ENCODE measurements at places on chromosomes 6 and 20. TPM values are rescaled to one million over a fixed set of nuclear protein-coding genes. Genes with fewer than 3 reads are reported as not detected.

VGLL2 gene
- 28.2 TPM for total RNA-seq

FKBP5 gene
- total RNA-seq: 6.0 TPM

DNA sequence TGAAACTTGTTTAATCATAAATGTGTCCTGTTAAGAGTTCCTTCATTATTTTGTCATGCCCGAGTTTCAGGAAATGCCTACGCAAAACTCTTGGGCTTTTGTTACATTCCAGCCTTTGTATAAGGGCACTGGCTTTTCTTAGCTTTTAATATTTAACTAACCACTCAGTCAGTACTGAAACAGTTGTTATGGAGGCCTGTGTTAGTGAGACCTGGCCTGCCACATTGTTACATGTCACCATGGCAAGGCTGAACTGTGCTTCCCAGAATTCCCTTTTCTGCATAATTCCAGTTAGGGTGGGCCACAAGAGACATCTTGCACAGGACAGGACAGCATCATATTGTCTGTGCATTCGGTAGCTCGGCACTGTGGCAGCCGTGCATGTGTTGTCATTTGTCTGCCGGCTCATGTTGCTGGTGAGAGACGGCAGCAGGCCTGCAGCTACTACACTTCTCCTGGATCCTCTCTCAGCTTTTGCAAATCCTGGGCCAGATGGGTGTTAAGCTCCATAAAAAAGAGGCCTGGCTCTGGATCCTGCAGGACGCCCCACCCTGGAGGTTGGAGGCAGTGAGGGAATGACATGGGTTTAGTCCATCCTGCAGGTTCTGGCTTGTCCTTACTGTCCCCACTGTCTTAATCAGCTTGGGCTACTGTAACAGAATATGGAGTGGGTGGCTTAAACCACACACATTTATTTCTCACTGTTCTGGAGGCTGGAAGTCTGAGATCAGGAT is 128.8 kb upstream of the DTNBP1 start:
- DNase-seq: peak; percentile 82

DNA sequence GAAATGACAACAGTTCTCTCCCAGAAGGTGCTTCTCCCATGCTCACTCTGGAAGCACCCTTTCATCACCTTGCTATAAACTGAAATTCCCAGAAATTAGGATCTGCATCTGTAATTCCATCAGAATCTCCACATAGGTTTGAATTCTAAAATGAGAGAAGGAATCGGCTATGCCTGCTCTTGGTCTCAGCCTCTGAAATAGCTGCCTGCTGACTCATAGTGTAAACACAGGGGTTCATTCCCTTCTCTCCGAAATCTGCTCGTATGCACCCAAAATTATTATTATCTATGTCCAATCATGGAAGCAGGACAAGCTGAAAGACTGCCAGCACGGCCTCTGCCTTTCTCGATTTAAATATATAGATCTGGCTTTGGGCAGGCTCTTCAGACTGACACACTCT is 74.6 kb upstream of the TAB2 start:
- DNase-seq: no peak

DNA sequence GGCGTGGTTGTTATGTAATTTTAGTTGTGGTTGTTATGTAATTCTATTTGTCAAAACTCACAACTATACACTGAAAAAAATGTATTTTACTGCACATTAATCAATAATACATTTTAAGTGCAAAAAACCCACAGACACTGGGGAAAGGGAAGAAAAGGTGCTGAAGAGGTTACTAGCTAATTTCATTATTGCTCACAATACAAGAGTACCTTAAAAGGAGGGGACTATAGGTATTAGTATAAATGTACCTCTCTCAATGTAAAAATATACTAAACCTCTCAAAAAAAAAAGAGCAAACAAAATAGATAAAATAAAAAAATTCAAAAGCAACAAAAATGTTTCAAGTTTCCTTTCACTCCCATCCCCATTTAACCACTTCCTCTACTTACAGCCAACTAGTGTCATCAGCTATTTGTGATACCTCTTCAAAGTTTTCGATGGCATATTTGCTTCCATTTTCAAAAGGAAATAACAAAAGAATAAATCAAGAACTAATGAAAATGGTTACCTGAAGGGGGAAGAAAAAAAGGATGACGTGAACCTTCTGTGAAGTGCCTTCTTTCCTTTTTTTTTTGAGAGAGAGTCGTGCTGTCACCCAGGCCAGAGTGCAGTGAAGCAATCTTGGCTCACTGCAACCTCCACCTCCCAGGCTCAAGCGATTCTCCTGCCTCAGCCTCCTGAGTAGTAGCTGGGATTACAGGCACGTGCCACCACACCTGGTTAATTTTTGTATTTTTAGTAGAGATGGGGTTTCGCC is 30.2 kb downstream of the RANBP9 start:
- DNase-seq: no peak

GRCh38 chr6:64998204-64998603 is 708.8 kb downstream of the EYS start:
- no peak for DNase-seq

DNA sequence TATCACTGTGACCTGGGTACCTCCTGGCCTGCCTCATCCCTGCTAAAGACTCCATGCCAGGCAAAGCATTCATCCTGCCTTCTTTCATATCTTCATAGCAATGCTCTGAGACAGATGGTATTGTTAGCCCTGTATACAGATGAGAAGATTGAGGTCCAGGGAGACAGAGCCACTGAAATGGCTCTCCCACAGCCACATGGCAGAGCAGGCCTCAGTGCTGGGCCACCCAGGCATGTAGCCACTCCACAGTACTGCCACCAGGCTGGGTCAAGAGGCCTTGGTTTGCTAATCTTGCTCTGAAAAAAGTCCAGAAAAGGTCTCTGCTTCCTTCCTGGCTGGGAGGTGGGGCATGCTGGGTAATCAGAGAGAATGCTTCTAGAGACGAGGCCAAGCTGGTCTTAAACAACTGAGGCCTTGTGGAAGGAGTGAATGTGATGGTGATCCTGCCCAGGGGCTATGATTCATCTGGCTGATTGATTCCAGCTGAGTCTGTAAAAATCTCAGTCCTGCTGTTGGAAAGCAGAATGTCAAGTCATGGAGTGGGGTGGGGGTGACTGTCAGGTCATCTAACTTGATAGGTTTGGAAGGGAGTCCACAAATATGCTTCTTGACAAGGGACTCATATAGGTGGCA is 29.8 kb downstream of the HM13 start:
- DNase-seq: peak; percentile 80

GRCh38 chr6:11473008-11473740 is 64.4 kb upstream of the TMEM170B start:
- DNase-seq: peak; percentile 88
